ENCODE measurements at places on chromosomes 6 and 20.

- DNase-seq = peak; percentile 60
Measured at GRCh38 chr6:79269877-79270276, 35.4 kb upstream of the HMGN3 start.

DNA sequence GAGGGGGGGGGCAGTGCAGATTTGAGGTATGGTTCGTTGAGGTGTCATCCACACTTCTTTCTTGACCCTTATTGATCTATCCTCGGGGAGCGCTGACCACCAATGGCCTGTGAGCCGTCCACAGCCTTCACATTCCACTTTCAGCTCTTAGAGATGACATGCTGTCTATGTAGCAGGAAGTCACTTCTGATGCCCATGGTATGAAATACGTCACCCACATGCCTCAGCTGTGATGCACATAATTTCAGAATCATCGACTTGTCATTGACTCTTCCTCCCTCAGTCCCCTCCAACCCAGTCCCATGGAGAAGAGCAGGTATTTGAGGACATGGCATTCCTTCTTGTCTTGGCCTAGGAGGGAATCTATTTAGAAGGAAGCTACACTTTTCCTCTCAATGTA lies 4.7 kb upstream of the ADGRF5 start:
- DNase-seq = no peak

GRCh38 chr6:70651326-70651905 lies 16.3 kb upstream of the SMAP1 start:
- no peak for DNase-seq

- DNase-seq = no peak
Measured at GRCh38 chr20:20295621-20296498, 72.0 kb upstream of the INSM1 start.

- DNase-seq = no peak
Measured at GRCh38 chr20:25486377-25486776, 78.9 kb downstream of the GINS1 start.

DNA sequence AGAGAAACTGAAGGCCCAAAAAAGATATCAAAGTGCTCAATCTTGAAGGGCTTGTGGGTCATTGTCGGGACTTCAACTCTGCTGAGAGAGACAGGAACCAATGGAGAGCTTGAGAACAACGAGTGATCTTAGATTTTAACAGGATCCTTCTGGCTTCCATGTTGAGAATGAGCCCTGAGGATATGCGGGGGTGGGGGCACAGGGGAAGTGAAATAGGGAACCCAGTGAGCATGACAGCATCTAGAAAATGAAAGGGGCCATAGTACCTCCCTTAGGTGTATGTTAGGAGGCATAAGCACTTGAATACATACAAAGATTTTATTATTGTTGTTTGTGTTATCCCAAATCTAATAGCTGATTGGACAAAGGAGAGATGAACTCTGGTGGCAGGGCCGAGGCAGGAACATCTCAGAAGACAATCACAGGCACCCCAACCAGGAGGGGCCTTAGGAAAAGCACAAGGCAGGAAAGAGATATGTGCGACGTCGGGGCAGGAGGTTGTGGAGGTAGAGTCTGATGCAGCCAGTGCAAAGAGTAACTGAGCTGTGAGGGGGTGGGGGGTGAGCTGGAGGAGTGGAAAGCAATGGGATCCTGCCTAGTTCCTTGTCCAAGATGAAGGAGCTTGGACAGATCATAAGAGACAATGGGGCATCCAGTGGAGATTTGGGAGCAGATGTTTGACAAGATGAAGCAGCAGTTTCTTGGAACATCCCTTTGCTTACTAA lies 10.4 kb downstream of the TGM6 start:
- no peak for DNase-seq

GRCh38 chr6:108916026-108916686 lies 67.9 kb downstream of the ARMC2 start:
- no peak for DNase-seq

GRCh38 chr20:14580418-14581074 lies 243.1 kb upstream of the FLRT3 start:
- no peak for DNase-seq

GRCh38 chr20:38260378-38261053 lies at the start of gene KIAA1755:
TSS of gene KIAA1755 (minus strand) at chr20:38260735. CDS start at chr20:38260500, 235 bp downstream.
- no peak for DNase-seq

GRCh38 chr20:16191496-16191895 lies 381.8 kb downstream of the KIF16B start:
- no peak for DNase-seq

DNA sequence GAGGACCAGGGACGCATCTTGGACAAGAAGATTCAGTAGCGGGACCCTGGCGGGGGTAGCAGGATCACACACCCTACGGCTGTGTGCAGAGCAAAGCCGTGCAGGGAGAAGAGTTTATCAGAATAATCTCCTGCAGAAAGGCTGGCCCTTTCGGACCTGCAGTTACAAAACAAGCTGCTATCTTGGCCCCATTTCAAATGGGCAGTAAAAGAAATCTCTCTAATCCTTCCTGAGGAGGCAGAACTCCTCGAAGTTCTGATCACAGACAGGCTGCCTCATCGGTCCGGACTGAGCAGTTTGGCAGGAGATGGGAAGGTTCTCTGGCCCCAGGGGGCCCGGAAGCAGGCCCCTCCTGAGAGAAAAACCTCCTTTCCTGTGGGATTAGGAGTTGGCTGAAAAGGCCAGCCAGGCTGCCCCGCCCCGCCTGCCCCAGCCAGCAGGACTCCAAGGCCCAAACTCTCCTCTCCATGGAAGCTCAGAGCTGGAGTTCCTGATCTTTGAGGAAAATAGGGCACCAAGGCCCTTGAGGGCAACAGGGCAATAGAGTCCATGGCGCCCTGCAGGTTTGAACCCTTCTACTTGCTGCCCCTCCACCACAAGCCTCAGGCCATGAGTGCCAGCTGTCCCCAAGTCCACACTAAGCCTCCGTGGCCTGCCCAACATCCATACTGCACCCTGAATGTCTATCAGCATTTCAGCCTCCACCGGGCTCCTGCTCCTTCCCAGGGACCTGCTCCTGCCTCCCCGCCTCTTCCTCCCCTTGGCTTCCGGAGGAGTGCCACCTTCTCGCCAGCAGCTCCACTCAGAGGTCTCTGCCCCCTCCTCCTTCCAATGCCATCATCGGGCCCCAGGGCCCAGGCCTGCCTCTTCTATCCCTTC lies 141.3 kb downstream of the PREX1 start:
- no peak for DNase-seq

- no peak for DNase-seq
Measured at GRCh38 chr20:19683188-19683587, 74.9 kb upstream of the RIN2 start.

DNA sequence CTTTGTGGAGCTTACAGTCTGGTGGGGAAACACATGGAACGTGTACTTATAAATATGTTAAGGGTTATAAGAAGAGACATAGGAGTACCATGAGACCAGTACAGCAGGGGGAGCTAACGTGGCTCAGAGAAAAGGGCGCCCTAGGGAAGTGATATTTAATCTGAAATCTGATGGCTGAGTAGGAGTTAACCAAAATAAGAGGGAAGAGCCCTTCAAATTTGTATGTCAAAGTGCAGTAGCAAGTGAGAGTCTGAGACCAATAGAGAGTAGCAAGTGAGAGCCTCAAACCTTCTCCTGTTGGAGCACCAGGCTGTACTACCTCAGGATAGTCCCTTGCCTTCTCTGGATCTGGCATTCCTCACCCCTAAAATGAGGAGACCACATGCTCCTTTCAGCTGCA lies 6.1 kb upstream of the PKIG start:
- DNase-seq = no peak

DNA sequence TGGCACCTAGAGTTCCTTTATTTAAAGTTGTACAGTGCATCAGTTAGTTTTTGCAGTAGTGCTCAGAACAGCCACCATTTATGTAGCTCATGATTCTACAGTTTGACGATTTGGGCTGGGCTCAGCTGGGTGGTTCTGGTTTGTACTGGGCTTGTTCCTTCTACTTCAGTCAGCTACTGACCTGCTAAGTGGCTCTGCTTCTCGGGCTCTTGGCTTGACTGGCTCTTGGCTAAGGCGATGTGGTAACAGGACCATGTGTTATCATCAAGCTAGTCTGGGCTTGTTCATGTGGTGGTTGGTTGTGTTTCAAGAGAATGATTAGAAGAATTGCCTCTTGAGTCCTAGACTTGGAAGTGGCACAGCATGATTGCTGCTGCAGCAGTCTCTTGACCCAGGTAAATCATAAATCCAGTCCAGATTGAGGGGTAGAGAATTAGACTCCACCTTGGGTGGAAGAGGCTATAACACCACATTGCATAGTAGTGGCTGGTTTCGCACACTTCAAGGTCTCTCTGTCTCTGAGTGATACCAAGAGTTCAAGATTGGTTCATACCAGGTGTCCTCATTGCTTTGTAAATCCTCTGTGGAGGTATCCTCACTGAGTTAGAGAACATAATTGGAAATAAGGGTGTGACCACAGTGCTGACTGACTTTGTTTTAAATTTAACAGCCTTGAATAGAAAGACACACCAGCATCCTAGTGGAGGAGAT lies 253.0 kb downstream of the ARID1B start:
- no peak for DNase-seq

DNA sequence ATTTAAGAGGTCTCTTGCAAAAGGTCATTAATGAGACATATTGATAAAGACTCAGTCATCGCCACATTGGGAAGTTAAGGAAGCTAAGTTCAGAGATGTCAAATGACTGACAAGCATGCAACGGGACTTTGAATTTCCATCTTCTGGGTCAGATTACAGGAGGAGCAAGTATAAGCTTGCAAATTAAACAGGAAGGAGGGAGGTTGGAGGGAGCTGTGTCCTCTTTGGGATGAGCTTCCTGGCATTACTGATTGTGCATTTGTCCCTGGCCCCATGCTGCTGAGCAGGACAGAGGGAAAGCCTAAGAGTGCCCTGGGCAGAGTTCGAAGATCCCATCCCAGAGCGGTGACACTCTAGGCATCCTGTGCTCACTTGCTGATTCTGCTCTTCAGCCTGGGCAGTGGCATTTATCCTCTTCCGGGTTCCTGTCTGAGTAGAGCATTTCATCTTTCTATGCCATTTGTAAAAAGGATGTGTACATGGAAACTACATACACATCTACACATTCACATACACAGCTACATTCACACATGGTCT lies 40.5 kb downstream of the SLC22A1 start:
- DNase-seq = no peak

DNA sequence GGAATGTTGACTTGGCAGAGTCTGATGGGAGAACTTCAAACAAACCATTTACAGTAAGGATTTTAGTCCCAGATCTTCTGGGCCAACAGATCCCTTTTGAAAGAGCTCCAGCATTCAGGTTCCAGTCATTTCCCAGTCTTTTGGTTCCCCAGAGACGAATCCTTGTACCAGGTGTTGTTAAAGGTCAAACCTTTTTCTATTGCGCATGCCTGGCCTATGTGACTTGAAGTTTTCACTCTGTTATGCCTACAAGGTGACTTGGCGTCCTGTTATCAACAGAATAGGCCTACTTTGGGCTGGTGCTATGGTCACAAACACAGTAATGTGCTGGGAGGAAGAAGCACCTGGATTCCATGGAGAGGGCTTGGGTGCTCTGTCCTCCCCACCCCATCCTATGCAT lies 52.3 kb downstream of the PXDC1 start:
- no peak for DNase-seq

GRCh38 chr20:59101961-59102360 lies 59.4 kb upstream of the PRELID3B start:
- DNase-seq = no peak

GRCh38 chr6:39530201-39530759 lies 194.9 kb downstream of the KIF6 start:
- no peak for DNase-seq

DNA sequence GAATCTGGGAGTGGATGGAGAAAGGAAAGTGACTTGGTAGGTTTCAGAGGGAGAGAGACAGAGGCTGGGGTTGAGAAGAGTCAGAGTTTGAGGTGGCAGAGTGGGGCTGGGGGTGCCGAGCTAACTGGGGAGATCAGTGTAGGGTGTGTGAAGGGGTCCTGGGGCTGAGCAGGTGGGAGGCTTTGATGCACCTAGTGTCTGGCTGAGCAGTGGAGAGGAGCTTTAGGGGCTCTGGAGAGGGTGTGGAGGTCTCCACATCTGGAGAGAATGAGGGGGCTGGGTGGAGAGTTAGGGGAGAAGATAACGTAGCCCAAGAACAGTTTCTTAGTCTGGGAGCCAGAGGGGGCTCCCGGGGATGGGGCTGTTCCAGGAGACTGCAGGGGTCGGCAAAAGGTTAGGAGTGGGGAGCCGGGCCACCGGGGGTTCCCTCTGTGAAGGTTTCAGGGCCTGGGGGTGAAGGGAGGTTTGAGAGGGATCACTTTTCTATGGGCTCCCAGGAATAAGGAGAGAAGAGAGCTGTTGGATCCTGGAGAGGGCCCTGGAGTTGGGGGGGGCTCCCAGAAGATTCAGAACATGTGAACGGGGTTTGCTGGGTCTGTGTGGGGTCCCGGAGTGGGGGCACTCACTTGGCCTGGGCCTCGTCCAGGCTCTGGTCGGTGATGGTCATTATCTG lies 797 bp downstream of the PBX2 start:
- no peak for DNase-seq

- DNase-seq = no peak
Measured at GRCh38 chr6:160355001-160355400, 6.8 kb downstream of the SLC22A3 start.

GRCh38 chr6:135631821-135632220 lies 134.3 kb upstream of the AHI1 start:
- DNase-seq = no peak

- no peak for DNase-seq
Measured at GRCh38 chr6:52872031-52872430, 31.4 kb upstream of the GSTA5 start.

- no peak for DNase-seq
Measured at GRCh38 chr6:24683297-24684296, 16.7 kb downstream of the ACOT13 start.

DNA sequence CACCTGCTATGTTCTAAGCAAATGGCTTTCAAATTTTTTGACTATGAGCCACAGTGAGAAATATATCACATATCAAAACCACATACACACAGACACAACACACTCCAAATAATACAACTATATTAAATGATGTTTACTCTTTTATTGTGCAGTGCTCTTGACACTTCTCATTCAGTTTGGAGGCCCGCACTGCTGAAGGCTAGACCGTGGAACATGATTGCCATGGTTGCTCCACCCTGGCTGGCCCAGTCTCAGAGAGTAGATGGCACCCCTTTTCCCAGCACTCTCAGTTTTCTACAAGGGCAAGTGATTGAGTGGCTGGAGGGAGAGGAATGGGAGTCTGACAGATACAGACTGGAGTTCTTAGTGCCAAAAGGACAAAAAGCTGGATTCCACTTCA lies 86.9 kb downstream of the SH3BGRL2 start:
- no peak for DNase-seq

GRCh38 chr6:3208098-3208774 lies 19.2 kb downstream of the TUBB2B start:
- no peak for DNase-seq

- no peak for DNase-seq
Measured at GRCh38 chr6:138103871-138104270, 3.3 kb downstream of the PERP start.

DNA sequence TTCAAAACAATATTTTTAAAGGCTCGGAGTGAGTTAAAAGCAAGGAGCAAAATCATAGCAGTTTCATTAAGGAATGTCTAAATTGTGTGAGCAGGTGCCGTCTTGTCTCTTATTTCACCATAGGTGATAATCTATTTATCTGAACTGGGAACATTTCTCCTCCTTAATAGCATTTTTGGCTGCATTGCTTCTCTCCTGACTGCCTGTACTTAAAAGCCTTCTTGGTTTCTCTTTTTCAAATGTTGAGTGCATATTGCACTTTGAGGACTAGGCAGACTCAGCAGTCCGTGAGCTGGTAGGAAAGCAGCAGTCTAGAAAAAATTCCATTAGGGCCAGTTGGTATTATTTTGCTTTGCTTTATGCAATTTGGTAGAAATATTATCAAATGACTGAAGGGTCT lies 645.9 kb downstream of the GRIK2 start:
- DNase-seq = no peak

- DNase-seq = no peak
Measured at GRCh38 chr6:67265996-67266921, 1368.8 kb upstream of the ADGRB3 start.

GRCh38 chr20:25459916-25460535 lies 52.6 kb downstream of the GINS1 start:
- DNase-seq = no peak
